KBM-7 (cell line): ENCODE measurements at places on chromosomes 2 and 18.

DNA sequence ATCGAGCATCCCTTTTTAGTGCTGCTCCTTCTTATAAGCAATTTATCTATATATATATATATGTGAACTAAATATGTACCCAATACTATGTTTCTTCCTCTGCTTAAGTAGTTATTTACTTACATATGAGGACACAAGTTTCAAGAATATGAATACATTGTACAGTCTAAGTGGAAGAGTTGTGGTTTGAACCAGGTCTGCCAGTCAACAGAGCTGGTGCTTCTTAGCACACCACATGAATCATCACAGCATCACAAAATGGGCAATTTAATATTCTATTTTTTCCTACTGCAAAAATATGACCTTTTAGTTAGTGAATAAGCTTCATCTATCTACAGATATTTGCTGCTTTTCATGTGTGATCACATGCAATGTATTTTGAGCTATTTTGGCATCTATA is 64.4 kb upstream of the SPAG16 start:
- DNase-seq: no peak

GRCh38 chr2:191629001-191629453 is 48.9 kb upstream of the NABP1 start:
- DNase-seq: peak; percentile 80

- DNase-seq: no peak
Measured at GRCh38 chr18:48555465-48555995, 16.7 kb downstream of the CTIF start.

GRCh38 chr2:157107877-157108276 is 149.6 kb upstream of the GALNT5 start:
- DNase-seq: no peak

- DNase-seq: peak; percentile 28
Measured at GRCh38 chr2:12587729-12588522, 128.8 kb upstream of the TRIB2 start.

- DNase-seq: no peak
Measured at GRCh38 chr2:25922501-25922900, 44.2 kb upstream of the ASXL2 start.

GRCh38 chr2:41207578-41207977 is 755.7 kb upstream of the SLC8A1 start:
- no peak for DNase-seq

DNA sequence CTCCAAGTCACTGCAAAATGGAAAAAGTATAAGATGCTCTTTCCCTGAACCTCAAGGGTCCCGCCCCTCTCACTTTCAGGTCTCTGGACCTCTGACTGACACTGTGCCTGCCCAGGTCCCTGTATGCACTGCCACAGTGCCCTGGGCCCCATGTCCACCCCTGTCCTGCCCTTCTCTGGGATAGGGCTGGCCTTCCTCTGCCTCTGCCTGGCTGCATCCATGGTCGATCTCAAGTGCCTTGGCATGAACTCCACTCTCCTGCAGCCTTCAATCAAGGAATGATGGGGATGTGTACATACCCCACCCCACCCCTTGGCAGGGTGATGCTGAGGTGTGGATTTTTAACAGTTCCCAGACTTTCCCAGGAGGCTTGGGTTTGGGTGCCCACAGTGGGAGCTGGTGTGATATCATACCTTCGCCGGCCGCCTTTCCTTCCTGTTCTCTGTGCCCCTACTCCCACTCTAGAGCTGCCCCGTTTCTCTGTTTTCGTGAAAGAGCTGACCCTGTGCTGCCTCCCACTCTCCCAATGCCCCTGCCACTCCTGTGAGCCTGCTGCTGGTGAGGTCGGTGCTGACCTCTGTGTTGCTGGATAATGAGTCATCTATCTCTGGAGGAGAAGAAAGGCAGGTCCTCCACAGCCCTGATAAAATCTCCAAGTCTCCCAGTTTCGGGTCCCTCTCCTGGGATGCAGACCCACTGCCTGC is 18.9 kb downstream of the PTPN18 start:
- DNase-seq: no peak

DNA sequence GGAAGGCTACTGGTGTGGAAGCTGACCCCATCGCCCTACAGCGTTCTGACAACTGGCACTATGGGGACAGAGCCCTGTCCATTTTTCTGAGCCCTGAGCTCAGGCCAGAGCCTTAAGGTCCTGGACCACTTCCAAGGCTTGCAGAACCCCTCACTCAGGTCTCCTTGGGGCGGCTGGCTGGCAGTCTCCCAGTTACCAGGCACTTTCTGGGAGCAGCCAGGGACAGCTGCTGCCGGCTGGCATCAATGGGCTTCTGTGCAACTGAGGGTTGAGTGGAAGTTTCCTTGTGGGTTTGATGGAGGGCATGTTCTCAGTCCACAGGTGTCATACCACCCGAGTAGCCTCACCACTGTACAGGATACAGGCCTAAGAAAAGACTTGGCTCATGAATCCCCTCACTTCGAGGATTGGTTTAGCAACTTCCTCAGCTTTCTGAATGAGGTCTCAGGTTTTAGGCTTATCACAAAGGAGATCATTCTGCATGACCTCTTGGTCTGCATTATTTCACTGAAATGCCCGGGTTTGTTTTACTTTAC is 27.4 kb upstream of the WIPF1 start:
- no peak for DNase-seq

GRCh38 chr2:133484784-133485183 is 83.5 kb downstream of the NCKAP5 start:
- DNase-seq: no peak

GRCh38 chr2:234550056-234550455 is 53.2 kb upstream of the ARL4C start:
- DNase-seq: no peak

DNA sequence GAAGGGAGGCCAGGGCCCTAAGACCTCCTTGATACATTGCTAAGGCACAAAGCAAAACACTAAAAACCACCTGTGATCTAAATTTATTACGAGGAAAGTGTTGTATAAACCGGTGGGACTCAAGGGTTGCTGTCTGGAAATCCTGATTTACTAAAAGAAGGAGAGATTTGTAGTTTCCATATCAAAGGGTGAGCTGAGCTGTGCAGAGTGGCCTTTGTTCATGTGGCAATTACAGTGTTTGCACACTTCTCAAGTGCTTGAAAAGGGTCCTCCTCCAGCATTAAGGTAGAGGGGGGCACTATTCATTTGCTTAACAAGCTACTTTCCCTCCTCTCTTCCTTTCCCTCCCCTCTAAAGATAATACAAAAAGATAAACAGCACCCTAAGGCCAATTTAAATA is 30.5 kb upstream of the ITGA4 start:
- DNase-seq: no peak

DNA sequence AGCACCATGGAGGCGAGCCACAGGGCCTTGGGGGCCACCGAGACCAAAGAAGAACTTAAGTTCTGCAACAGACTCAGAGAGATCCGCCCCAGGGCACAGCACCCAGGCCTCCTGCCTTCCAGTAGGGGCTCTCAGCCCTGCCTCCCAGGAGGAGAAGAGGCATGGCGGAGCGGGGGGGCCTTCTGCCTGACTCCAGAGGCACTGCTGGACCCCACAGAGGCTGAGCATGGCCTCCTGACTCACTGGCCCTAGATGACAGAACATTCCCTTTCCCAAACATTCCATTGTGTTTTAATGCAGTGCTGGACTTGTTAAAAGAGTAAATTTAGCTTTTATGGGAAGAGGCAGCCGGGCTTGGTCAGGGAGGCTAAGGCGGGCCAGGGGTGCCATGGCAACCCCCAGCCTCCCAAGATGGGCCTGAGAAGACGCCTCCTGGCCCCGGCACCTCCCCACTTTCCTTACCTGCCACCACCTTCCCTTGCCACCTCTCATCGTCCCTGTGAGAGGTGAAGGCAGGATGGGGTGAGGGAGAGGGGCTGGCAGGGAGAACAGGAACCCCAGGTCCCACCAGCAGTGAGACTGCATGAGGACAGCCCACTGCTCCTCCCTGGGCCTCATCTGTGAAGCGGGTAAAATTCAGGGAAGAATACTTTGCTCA is 65.4 kb downstream of the SMAD7 start:
- no peak for DNase-seq

- no peak for DNase-seq
Measured at GRCh38 chr2:32756074-32756727, 128.4 kb downstream of the TTC27 start.

GRCh38 chr2:201441409-201441808 is 9.8 kb downstream of the TRAK2 start:
- DNase-seq: no peak

DNA sequence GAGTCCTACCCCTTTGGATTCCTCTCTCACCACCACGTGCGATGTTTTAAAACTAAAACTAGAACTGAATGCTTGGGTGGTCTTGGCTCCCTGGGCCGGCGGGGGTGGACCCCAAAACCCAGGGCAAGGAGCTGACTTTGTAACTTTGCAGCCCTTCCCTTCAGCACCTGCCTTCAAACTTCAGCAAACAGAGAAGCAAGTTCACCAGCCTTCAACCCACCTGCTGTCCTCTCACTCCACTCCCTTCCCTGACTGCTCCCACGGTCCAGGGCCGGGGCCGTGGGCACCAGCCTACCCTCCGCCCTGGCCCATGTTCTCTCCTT is 54.5 kb downstream of the COL6A3 start:
- no peak for DNase-seq

GRCh38 chr18:2316751-2317696 is 254.3 kb downstream of the METTL4 start:
- no peak for DNase-seq

- no peak for DNase-seq
Measured at GRCh38 chr2:173652767-173653431, 298.2 kb downstream of the CDCA7 start.

- DNase-seq: no peak
Measured at GRCh38 chr2:17822445-17823117, 6.3 kb downstream of the MSGN1 start.

- DNase-seq: no peak
Measured at GRCh38 chr2:197934261-197934933, 130.0 kb downstream of the PLCL1 start.

DNA sequence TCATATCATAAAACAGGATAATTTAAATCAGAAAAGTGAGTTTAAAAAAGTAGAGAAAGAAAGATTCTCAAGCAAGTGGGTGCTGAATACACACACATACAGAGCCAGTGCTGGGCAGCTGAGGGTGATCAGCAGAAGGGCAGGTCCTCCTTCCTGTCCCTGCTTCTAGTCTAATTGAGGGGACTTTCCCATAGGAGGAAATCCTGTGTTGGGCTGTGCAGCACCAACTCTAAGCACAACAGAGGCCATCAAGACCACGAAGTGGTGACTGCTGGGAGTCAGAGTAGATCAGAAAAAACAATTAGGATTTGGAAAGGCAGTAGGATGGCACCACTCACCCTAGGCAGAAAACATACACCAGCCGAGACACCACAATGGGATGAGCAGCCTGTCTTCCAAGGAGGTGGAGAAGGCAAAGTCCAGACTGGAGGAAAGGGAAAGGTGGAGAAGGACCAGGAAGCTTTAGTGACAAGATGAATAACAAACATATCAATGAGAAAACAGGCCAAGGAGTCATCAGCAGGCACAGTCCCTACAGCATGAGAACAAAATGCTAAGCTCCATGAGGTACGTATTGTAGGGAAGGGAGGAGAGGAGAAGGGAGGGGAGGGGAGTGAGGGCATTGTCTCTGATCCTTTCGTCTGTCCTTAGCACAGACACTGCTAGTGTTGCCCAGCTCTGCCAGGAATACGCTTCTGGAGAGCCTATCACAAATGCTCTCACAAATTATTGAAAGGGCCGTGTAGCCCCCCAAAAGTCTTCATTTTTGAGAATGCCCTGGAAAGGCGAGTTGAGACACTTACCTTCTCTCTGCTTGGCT is 16.7 kb upstream of the MSGN1 start:
- no peak for DNase-seq

DNA sequence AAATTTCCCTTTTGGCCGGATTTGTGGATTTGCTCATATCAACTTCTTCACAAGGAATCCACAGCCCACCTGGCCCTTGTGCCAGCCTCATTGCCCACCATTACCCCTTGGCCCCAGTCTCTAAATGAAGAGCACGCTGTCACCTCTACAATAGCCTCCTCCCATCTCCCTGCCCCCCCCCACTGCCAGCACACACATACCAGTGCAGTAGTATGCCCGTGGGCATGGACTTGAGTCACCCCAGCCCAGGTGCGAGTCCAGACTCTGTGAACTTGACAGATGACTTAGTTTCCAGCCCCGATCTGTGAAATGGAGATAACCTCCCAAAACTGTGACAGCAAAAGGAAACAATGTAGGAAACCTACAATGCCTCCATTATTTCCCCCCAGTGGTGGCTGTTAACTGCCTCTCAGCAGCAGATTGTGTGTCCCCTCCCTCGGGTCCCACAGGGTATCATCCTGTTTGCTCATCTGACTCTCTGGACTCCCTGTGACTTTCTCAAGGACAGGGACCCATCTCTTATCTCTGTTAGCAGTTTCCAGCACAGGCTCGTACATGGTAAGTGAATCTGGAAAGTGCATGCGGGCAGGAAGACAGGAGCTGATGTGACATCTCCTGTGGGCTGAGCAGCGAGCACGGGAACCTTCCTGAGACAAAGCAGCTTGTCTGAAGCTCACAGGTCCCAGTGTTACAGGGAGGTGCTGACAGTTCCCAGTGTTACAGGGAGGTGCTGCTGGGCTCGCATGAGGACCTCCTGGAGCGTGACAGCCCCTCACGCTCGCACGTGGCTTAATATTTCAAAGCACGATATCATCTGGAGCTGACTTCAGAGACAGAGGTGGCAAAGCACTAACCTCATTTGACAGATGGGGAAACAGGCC is 4.2 kb upstream of the TMEM185B start:
- DNase-seq: no peak

- no peak for DNase-seq
Measured at GRCh38 chr2:70450641-70451250, 102.9 kb downstream of the TGFA start.

GRCh38 chr18:36025025-36025424 is 42.3 kb downstream of the RPRD1A start:
- no peak for DNase-seq

- no peak for DNase-seq
Measured at GRCh38 chr2:28430377-28430765, 37.7 kb downstream of the FOSL2 start.

- peak; percentile 24 for DNase-seq
Measured at GRCh38 chr2:218332288-218332687, 24.4 kb upstream of the CATIP start.

- no peak for DNase-seq
Measured at GRCh38 chr2:215973954-215974699, 39.2 kb downstream of the MREG start.

GRCh38 chr2:8583400-8584173 is 98.3 kb upstream of the ID2 start:
- peak; percentile 99 for DNase-seq

DNA sequence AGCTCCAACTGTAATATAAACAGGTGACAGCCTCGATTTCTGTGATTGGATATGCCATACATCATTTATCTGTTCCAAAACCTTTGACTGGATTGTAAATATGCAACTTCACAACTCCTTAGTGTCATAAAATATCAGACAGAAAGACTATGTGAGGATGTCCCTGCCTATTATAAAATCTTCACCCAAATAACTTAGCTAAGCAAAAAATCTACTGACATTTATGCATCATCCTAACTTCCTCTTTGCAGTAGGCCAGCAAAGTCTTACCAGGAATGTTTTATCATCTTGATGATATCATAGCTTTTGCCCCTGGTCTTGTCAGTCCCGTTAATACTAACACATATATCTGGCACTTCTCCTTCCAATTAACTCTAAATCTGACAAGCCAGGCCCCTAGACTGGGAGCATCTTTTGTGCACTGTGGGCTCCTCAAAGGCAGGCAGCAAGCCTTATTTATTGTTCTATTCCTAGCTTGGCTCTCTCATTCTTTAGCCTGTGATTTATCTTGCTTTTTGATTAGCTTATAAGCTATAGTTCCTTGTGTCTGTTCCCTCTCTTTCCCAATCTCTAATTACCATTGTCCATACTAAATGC is 356.5 kb upstream of the HNMT start:
- no peak for DNase-seq
